ENCODE measurements at places on chromosomes 7 and 10.

GRCh38 chr10:66378117-66378876 is 547.5 kb upstream of the LRRTM3 start:
- no peak for DNase-seq

- DNase-seq = no peak
Observed at GRCh38 chr7:7719236-7719635, 829 bp upstream of the RPA3 start.

GRCh38 chr7:158064631-158065030 is 523.0 kb downstream of the PTPRN2 start:
- DNase-seq = no peak

DNA sequence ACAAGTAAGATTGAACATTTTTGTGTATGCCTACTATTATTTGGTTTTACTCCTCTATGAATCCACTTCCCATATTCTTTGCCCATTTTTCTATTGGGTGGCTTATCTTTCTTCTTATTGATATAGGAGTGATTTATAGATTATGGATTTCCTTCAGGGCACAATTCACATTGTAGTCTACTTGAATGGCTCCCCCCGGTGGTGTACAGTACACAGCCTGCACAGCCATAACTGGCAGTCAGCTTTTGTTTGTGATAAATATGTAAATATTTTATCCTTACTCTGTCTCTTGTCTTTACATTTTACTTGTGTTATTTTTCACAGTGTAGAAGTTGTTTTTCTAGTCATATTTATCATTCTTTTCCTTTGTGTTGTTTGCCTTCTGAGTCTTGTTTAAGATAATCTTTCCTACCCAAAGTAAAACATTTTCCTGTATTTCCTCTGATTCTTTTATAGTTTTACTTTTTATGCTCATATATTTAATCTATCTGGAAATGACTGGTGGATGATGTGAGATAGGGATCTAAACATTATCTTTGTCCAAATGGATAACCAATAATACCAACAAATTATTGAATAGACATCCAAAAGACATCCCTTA is 23.9 kb upstream of the CALD1 start:
- DNase-seq = peak; percentile 36

GRCh38 chr7:70673778-70674570 is 458.0 kb upstream of the GALNT17 start:
- no peak for DNase-seq

DNA sequence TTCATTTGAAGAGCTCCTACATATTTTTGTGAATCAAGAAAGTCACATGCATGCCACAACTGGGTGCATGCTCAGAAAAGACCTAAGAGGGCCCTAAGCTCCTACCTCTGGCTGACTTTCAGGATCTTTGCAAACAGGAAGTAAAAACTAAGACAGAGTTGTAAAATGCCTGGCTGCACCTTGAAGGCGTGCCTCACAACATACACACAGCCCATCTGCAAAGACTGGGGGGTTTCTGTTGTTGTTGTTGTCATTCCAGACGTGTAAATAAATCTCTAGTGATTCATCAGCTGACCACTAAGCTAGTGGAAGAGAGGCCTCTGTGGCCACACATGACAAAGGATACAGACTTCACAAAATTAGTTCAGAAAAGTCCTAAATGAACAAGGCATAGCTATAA is 31.8 kb downstream of the SMURF1 start:
- no peak for DNase-seq

- DNase-seq = no peak
Observed at GRCh38 chr10:3099291-3100092, 32.1 kb downstream of the PFKP start.

GRCh38 chr10:23975431-23975830 is 233.5 kb upstream of the KIAA1217 start:
- no peak for DNase-seq

DNA sequence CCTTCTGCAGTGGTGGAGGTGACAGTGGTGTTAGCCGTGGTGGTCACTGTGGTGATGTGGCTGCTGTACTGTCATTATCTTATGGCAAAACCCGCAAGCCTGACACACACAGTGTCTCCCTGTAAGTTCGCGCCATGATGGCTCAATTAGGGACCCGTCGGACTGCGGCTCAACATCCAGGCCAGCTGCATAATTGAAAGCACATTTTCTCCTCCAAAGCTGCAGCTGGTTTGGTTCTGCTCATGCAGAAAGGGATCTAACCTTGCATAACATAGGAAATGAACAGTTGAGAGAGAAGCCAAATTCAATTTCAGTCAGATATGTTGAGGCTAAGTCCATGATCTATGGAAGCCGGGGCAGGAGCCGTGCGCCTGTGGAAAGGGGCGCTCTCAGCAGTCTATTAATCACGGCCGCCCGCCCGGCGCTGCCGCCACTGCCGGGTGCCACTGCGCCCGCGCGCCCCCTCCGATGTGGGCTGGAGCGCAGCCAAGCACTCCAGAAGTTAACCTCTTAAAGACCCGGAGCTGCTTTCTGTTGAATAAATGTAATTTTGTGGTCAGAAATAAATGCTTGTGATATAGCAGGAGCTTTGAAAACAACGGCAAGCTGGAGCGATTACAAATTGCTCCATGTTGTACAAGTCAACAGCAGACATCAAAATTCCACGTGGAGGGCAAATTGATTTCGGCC is 227.7 kb downstream of the CUX1 start:
- DNase-seq = no peak

- no peak for DNase-seq
Observed at GRCh38 chr7:128200376-128200775, 40.7 kb upstream of the LEP start.

DNA sequence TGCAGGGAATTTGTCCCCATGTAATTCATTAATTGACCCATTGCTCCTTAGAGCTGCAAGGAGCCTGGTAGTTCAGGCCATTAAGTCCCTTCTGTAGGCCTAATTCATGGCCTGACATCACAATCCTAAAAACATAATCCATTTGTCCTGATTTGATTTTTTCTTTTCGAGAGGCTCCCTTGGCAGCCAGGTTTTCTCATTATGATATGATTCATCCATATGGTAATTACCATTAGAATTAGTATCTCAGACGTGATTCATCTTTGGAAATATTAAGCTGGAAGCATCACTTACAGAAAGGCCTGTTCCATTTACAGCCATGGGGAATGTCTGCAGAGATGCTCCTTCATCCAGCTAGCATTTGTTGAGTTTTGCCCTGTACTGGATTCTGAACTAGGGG is 128.5 kb downstream of the PLCE1 start:
- no peak for DNase-seq

GRCh38 chr7:81457852-81458522 is 311.9 kb downstream of the HGF start:
- no peak for DNase-seq

GRCh38 chr7:72429316-72429715 is 17.2 kb upstream of the CALN1 start:
- no peak for DNase-seq

DNA sequence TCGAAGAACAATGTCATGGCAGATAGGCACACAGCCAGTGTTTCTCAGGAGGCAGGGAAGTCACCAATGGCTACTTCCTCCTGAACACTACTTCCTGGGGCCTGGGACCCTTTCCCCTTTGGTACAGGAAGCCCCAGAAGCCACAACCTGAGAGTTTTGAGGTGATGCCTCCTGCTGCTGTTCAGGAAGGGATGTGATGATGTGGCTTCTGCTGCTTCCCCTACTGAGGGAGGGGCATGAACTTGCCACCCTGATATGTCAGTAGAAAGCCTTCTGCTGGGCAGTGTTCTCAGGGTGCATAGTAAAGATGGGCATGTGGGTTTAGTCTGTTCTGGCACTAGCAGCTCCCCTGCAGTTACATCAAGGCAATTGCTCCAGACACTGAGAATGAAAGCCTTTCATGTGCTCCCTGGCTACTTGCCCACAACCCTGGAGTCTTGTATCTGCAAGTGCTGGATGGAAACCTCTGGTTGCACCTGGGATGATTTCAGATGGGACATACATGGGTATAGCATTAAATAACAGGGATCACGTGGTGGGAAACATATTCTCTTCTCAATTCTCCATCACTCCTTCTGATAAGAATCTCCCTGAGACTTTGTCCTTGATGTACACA is 69.3 kb downstream of the ADRA2A start:
- peak; percentile 15 for DNase-seq

DNA sequence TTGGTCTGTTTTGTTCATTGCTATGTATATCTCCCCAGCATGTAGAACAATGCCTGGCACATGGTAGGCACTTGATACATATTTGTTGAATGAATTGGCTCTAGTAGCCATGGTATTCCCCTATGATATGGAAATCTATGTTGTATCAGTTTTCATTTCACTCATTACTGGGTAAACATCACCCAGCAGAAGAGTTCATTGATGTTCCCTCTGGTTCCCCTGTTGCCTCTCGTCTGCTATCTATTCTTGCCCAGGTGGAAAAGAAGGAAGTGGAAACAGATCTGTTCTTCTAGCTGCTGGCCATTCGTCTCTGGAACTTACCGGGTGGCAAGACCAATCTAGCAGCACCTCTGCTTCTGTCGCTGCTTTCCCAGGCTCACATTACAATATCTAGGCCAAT is 71.5 kb downstream of the LRRC4 start:
- no peak for DNase-seq

- DNase-seq = no peak
Observed at GRCh38 chr7:49389871-49390479, 383.5 kb upstream of the VWC2 start.

DNA sequence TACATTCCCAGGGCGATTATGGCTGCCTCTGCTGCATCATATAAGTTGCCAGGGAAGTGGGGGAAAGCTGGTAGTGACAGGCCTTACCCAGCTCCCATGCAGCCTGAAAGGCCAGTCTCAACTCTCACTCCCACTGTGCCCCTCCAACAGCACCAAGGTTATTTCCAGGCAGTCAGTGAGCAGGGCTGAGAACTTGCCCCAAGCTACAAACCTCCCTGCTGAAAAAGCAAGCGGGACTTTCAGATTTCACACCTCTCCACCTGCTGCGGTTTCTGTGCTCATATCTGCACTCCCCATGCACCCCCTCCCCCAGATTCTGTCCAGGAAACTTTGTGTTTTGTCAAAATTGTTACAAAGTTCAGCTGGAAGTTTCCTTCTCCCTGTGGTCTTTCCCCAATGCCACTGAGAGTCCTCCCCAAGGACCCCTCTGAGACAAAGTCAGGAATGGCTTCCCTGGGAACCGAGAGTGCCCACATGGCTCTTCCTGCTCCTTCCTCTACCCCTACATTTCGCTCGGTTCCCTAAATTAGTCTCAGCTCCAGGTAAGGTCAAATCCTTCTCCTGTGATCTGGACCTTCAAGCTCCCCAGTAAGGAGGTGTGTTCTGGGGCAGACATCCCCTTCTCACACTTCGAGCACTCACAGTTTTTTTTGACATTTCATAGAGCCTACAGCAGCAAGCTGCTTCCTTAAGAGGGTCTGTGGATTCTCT is 25.3 kb upstream of the WNT2 start:
- DNase-seq = no peak

DNA sequence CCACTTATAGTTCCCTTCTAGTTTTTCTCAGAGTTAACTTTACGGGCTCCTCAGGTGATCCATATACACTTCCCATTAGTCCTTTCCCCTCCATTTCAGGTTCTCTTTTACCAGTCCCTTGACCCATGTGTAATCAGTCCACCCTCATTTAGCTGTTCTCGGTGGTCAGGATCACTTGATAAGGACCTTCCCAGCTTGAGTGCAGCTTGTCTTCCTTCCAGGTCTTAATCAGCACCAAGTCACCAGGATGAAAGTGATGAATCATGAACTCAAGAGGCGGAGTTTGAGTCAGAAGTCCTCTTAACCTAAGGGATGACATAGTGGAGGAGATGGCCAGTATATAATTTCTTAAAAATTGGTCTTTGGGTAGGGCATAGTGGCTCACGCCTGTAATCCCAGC is 63.1 kb upstream of the CNTNAP2 start:
- no peak for DNase-seq

DNA sequence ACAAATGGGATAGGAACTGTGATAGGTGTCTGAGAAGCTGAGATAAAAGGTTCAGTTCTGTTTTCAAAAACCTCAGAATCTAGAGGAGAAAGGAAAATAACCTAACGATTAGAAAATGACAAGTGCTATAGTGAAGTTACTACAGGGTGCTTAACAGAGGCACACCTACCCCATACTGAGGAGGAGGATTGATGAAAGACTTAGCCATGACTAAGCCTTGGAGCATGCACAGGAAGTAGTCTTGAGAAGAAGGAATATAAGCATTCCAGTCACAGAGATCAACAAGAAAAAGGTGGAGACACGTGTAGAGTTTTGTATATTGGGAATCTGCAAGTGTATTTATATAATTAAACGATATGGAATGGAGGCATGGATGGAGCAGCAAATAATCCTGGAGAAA is 1225.5 kb upstream of the CELF2 start:
- no peak for DNase-seq

DNA sequence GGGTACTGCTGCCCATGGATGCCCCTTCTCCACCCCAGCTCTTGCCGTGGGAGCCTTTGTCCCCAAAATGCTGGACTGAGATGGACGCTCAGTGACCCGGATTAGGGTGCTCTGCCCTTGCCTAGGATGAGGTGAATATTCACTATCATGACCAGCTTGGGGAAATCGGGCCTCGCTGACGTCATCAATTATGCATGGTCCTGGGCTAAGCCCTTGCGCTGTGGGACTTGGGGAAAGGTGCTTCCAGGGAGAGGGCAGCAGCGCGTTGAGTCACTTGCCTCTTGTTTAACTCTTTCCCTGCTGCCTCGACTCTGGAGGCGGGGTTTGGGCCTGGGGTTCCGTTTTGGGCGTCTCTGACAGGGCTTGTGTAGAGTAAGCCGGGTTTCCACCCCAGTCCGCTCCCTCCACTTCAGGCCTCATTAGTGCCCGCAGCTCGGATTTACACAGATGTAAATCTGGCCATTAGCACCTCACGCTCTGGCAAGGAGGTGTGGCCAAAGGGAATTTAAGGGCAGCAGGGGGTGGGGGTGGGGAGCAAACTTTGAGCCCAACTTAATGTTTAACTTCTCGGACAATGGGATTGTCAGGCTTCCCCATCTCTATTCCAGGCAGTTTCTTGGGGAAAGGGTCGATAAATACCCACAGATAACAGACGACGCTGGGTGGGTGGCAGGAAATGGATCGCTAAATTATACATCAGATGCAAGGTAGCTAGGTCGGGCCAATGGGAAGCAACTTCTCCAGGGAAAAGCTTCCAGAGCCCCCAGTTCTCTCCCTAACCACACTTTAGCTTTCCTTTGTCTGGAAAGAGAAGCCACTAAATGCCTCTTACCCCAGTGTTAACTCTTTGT is 51.3 kb upstream of the TCF7L2 start:
- DNase-seq = no peak

DNA sequence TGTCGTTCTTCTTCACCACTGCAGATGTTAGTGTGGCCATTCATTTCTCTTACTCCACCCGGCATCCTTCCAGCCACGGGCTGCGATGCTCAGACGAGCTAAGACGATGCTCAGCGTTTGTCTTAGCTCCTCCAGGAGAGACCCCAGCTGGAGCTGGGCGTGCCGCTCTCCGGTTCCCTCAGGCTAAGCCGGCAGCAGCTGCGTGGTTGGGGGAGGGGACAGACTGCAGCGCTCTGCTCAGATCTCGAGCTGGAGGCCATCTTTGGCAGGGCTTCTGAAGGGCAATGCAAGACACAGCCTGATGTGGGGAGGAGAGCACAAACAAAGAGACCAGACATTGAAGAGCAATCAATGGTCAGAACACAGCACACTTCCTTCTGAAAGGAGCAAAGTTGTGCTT is 4.8 kb downstream of the INA start:
- no peak for DNase-seq
